Left renal cortex interstitium (tissue), 4 donors: ENCODE measurements at places on chromosomes 6 and 20. TPM values are rescaled to one million over a fixed set of nuclear protein-coding genes. Genes with fewer than 3 reads are reported as not detected.

DNA sequence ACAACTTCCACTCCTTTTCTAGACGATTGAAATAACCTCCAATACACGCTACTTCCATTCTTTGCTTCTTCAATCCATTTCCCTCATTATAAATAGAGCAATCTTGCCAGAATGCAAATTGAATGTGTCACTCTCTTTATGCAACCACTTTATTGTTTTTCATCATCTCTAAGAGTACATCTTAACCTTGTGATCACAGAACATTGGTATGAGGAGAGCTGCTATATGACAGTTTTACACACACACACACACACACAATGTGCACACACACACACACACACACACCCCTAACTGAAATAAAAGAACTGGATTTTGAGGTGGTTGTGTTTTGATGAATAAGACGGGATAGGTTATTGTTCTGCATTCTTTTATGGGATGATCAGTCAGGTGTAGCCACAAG is 187.0 kb downstream of the HDGFL1 start:
- DNase-seq, result no peak

DNA sequence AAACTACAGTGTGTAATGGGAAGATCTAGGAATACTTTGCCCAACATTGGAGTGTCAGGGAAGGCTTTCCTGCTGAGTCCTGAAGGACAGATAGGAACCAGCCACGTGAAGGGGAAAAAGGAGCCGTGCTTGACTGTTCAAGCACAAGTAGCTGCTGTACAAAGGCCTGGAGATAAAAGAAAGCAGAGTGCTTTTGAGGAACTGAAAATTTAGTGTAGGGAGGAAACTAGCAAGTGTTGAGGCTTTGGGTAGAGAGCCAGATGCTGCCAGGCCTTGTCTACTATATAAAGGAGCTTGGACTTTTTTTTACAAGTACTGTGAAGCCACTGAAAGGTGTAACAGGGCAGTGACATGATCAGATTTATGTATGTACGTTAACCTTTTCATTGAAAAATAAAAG is 39.0 kb downstream of the DSE start:
- DNase-seq, result no peak

DNA sequence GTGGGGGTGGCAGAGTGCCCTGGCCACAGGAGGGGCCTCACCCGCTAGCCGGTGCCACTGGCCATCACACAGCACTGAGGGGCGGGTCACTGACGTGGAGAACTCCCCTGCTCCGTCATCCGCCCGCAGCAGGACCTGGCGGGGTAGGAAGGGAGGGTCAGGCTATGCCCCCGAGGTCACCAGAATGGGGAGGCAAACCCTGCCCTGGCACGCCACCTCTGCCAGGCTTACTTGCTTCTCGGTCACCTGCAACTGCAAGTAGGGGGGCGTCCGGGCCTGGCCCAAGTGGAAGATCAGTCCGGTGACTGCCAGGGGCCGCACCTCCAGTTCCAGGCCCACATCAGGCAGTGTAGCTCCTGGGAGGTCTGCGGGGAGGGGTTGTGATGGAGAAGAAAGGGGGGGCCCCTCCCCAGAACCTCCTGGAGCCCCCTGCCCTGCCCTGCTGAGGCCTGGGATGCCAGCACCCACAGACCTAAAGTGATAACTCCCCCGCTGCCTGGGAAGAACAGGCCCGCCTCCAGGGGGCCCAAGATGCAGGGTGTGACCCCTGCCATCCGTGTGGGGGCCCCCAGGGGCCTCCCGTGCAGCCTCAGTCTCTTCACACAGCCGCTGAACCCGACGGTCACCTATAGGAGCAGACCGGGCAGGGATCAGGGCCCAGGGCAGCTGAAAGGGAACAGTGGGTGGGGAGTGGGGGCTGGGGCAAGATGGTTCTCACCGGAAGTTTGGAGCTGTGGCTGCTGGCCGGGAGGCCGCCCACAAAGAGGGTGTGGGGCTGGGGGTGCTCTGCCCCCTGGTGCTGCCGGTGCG is 7.4 kb downstream of the ADRM1 start:
- DNase-seq, result no peak

RBBP8NL gene
- 3.0 TPM for polyA plus RNA-seq

DNA sequence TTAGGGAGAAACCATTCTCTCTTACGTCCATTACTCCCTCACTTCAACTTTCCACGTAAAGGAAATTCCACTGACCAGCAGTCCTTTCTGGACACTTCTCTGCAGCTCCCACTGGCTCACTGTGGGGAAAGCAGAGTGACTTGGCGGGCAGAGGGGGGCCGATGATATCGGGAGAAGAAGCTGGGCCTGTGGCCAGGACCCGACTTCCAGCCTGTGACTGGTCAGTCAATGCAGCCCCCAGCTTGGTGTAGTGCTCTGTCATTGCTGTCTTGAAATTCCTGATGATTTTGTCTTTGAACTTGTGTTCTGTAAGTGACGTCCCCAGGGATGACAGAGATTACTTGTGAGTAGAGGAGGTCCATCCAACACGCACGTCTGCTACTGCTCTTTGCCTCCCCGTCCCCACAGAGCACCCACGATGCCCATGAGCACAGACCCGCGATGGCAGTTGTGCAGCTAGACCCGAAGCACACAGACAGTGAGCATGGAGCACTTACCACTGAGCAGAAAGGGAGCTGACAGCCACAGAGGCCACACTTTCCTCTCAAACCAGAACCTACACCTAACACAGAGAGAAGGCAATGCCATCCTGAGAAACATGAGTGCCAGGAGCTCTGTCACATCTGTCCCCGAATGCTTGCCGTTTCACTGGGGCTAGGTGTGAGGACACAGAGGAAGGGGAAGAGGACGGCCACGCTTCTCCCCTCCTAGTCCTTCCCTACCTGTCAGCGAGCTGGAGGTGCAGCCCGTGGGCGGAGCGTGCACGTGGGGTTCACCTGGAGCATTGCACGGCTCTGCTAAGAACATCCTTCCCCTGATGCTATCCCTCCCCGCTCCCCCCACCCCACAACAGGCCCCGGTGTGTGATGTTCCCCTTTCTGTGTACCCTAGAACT is 25.7 kb downstream of the DACT2 start:
- DNase-seq, result no peak

GRCh38 chr20:20342066-20342465 is 25.8 kb upstream of the INSM1 start:
- no peak for DNase-seq

DNA sequence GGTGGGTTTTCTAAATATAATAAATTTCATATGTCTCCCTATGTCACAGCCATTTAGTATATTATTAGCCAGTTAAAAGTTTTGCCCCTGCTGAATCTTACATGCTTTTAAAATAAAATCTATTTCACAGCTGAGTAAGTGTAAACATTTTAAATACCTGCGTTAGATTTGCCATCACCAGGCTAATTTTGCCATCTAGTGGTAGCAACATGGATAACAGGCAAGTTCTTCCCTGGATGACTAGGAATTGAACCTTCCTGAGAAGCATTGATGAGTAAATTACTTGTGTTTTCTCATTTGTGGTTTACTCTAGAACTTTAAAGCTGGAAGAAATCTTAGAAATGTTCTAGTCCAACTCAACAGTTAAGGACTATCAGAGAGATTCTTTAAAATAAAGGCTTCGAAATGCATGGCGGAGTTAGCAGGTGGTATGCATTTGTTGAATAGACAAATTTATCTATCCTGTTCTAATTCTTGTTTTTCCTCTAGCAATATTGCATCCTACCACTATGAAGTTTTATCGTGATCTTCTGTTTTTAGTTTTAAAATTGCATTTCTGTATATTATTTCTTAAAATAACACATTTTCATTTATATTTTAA is 2.6 kb downstream of the PRSS35 start:
- no peak for DNase-seq

- DNase-seq, result no peak
Observed at GRCh38 chr6:108078191-108078590, 3.6 kb upstream of the OSTM1 start.

DYNLT2 gene
- polyA plus RNA-seq, result 6.5 TPM

DNA sequence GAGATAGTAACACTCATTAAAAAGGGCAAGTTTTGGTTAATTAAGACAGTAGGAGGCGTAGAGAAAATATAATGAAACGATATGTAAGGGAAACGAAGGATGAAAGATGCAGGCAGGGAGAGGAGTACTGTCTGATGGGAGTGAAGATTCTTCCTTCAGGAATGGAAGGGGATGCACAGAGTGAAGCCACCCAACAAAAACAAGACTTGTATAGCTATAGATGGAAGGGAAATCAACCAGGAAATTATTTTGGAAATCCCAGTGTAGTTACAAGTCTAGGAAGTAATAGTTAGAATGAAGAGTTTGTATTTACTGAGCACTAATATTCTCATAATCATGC is 19.7 kb upstream of the HLA-DRB1 start:
- no peak for DNase-seq

- no peak for DNase-seq
Observed at GRCh38 chr20:62421716-62421990, 5.7 kb downstream of the RBBP8NL start.
